ENCODE measurements at places on chromosomes 16 and 17. TPM values are rescaled to one million over a fixed set of nuclear protein-coding genes. Genes with fewer than 3 reads are reported as not detected.

DNA sequence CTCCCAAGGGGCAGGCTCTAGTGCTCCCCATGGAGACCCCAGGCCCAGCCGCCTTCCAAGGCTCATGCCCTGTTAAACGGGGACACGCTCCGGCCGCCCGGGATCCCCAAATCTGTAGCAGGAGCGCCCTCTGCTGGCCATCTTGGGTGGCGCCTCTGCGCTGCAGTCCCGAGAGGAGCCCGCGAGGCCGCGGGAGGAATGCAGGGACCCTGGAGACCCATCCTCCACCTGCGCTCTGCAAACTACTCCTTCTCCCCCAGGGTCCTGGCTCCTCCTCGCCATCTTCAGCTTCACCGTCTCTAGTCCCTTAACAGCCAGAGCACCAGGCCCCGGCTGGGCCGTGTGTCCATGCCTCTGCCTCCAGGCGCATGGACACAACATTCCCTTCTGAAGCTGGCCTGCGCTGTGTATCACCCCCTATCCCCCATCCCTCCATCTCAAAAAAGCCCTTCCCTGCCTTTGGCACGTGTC, 23.6 kb upstream of the KRT17 start:
- peak; percentile 96 for DNase-seq

GRCh38 chr17:32341141-32341856, 674 bp downstream of the C17orf75 start:
- no peak for DNase-seq

DNA sequence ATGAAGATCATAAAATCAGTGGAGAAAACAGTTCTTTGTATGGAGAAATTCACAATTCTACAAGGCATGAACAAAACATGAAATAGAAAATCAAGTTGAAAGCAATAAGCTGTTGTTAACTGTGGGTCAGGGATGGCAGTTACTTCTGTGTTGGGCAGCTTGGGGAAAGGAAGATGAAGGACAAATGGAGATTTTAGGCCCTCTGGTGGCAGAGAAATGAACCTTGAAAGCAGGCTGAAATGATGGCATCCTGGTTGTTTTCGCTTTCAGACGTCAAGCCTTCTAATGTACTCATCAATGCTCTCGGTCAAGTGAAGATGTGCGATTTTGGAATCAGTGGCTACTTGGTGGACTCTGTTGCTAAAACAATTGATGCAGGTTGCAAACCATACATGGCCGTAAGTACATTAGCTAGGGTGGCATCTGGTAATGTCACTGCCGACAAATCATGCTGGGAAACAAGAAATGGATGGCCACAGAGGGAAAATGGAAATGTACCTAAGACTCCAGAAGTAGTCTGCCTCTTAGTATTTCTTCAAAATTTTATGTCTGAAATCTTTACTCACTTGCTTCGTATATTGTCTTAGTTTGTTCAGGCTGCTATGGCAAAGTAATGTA, 108.9 kb downstream of the MAP2K6 start:
- no peak for DNase-seq

GRCh38 chr17:40561294-40561870, 3.9 kb downstream of the CCR7 start:
- DNase-seq = no peak

- no peak for DNase-seq
Observed at GRCh38 chr16:79656553-79657115, 56.1 kb upstream of the MAF start.

DNA sequence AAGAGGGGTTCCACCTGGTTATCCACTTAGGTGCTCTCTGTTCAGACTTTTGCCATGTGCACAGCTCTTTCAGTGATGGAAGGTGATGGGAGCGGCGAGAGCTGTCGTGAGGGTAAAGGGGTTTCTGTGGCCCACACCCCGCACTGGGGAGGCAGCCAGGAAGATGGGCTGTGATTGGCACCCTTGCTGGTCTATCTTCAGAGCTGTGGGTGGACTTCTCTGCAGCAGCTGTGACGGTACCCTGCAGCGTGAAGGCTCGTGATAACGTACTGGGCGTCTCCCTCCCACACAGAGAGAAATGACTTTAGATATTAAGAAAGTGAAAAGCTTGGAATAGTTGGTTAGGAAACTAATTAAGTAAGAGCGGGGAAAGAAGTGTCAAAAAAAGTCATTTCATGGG, 45.8 kb downstream of the MPRIP start:
- peak; percentile 40 for DNase-seq

DNA sequence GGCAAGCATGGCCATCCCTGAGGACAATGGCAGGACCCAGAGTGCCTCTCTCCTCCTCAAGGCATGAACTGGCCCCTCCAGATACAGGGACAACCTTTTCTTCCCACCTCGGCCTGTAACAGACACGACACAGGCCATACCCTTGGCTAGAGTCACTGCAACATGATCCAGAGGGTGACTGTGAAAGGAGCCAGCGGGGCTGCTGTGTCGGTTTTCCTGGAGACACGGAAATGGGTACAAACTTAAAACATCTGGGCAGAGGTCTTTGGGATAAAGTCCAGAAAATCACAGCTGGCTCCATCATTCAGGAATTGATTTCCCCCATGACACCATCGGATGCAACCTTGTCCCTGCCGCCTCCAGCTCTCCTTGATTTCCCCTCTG, 5.3 kb downstream of the CEP295NL start:
- no peak for DNase-seq

- DNase-seq = peak; percentile 82
Observed at GRCh38 chr17:45247429-45248131, 14.3 kb downstream of the SPATA32 start.

- DNase-seq = no peak
Observed at GRCh38 chr17:63447471-63448009, 1.4 kb upstream of the CYB561 start.

DNA sequence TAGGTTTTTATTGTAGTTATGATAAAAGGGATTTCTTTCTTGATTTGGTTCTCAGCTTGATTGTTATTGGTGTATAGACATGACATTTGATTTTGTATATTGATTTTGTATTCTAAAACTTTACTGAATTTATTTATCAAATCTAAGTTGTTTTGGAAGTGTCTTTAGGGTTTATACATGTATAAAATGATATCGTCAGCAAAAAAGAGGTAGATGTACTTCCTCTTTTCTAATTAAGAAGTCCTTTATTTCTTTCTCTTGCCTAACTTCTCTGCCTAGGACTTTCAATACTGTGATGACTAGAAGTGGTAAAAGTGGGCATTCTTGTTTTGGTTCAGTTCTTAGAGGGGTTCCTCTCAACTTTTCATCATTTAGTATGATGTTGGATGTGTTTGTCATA, 487.3 kb upstream of the KIF2B start:
- no peak for DNase-seq

GRCh38 chr16:12240036-12240435, 263.5 kb downstream of the SNX29 start:
- DNase-seq = no peak

GRCh38 chr17:66834919-66835454, at the start of gene CACNG5:
CACNG5 (plus strand) TSS chr17:66835117; CDS start chr17:66877333, 42,216 bp downstream.
- no peak for DNase-seq

GRCh38 chr17:73865831-73866230, 221.6 kb upstream of the SDK2 start:
- no peak for DNase-seq

DNA sequence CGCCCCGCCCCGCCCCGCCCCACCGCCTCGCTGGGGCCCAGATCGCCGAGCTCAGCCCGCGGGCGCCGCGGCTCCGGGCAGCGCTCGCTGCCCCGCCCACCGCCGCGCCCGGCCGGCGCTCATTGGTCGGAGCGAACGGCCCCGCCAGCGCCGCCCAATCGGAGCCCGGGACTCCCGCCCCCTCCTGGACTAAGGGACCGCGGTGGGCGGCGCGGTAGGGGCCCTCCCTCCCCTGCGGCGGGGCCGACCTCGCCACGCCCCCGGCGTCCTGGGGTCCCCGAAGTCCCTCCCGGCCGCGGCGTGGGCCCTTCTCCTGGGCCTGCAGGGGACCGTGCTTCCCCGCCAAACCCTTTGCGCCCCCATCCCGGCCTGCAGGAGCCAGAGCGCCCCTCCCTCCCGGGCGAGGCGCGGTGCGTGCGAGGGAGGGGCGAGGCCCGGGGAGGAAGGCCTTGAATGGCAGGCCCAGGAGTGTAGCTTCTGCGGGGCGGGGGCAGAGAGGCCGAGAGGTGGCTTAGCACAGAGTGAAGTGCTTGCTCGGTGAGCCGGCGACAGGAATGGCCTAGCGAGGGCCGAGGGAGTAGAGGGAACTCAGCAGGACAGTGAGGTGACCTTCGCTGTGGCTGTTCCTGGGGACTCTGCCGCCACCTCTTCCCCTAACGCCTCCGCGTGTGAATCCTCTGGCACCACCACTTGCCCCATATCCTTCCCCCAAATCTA, at the start of gene CAMKK1:
Gene CAMKK1 (minus strand): TSS at position 51 of the 717 bp plus-strand sequence. CDS start 7,366 bp downstream, outside the sequence.
- DNase-seq = peak; percentile 91

- no peak for DNase-seq
Observed at GRCh38 chr17:4969047-4969550, 1.5 kb upstream of the SPAG7 start.

GRCh38 chr16:89828870-89829629, 775 bp downstream of the SPIRE2 start:
- no peak for DNase-seq

DNA sequence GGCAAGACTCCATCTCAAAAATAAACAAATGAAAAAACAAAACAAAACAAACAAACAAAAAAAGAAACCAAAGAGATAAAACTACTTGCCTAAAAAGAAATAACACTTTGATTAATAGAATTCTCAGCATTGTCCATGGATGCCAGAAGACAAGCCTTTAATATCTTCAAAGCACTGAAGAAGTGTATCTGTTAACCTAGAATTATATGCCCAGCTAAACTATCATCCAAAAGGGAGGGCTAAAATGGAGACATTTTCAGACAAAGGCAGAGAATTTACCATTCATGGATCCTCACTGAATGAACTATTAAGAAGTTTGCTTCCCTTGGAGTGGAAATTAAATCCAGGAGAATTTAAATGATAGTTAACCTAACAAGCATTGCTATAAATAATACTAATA, 130.1 kb upstream of the SEC14L1 start:
- no peak for DNase-seq

- DNase-seq = no peak
Observed at GRCh38 chr17:32142857-32143526, 690 bp downstream of the RHOT1 start.

DNA sequence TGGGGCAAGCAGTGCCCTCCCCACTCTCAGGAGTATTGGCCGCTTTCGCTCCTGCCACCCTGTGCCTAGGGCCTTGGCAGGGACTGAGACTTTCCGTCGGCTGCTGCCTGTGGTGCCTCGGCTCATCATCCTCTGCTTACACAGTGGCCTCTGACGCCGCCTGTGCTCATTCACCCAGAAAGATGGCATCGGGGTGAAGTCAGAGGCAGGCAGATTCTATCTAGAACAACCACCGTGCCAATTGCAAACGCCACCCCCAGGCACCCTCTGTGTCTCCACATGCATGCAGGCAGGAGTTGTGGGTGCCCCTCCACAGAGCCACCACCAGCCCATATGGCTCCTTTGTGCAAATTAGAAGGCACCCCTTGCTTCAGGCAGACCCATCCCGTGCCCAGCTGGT, 154.2 kb upstream of the GSE1 start:
- no peak for DNase-seq

DNA sequence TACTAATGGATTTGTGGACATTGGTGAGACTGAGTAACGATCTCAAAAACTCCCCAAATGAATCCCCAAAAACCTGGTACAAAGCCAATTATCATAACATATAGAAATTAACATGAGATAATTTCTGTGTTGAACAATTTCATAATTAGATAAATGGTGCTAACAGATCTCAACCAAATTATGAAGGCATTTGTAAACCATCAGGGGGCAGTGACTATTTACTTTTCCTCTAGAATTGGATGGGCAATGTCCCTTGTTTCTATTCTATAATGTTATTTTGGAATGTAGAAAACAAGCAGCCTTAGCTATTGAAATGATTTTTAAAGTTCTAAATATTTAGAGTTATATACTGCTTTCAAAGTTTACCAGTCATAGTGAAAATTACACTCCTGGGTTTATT, 57.8 kb downstream of the MYH10 start:
- DNase-seq = no peak

Gene PLA2G10
- total RNA-seq = not detected

Gene TGFB1I1
- 66.3 TPM for total RNA-seq

Gene KRTAP9-2
- not detected for total RNA-seq

Gene PHAF1
- 13.2 TPM for total RNA-seq

Gene KRT20
- total RNA-seq = not detected

Gene FOXF1
- 0.45 TPM for total RNA-seq

Gene MTHFSD
- 19.2 TPM for total RNA-seq

Gene ATP2C2
- 0.58 TPM for total RNA-seq

Gene TBL3
- 21.8 TPM for total RNA-seq

Gene CDH8
- total RNA-seq = not detected

Gene NPIPA1
- total RNA-seq = 214 TPM

Measured in sciatic nerve (tissue), 2 donors.